ENCODE measurements at places on chromosomes 1 and 21.

GRCh38 chr1:186511761-186512637 is 51.1 kb upstream of the PDC start:
- DNase-seq, result peak; percentile 51

DNA sequence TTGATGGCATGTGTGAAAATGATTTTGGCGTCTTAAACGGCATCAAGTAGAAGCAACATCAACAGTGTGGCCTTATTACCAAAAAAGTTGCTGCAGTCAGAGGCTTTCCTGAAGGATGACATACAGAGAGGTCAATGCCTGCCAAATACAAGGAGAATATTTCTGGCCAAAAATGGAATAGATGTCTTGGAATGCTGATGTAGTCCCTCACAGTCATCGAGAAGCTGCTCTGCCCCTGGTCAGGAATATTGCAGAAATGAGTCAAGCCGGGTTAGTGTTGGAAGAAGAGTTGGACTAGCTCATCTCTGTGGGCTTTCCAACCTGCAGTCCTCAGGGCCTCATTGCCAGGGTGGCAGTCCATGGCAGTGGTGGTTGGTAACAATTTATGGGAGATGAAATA is 42.1 kb downstream of the NOS1AP start:
- DNase-seq, result no peak

GRCh38 chr1:21553116-21553926 is 44.1 kb downstream of the ALPL start:
- DNase-seq, result no peak

DNA sequence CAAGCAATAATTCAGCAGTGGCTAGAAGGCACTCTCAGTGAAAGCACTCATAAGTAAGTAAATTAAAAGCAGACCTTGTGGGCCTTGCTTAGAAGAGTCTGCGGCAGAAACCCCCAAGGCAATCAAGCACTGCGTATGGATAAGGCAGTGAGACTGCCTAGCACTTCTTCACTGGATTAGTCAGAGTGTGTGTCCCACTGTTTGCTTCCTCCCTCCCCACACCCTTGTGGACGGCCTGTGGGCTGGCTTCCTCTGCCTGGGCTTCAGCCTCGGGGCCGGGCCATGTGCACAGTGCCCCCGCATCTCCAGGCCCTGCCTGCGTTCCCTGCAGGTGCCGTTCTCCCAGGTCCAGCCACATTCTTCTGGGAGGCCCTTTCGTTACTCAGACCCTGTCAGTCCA is 23.8 kb downstream of the AGT start:
- DNase-seq, result no peak

Measured in suppressor macrophage treated with lipopolysaccharide for 4 hours (primary cell).